Activated T-helper 17 cell treated with anti-CD3 and anti-CD28 coated beads, Interleukin-2, amount 50 U/mL, for 72 hours (primary cell): ENCODE measurements at places on chromosomes 2 and 18.

DNA sequence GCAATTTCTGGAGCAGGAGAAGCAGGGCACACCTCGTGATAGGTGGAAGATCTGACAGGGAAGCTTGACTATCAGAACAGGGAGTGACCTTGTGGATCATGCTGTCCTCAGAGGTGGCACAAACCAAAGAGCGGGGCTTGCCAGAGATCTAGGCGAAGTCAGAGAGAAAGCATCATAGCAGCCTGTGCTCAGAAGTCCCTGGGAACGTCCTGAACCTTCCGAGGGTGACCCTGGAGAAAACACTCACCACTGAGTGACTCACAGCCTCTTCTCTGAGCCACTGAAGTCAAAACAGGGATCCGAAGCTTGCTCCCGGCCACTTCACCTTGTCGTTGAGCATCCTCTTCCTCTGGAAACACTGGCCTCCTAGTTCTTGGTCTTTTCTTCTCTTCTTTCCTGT lies 56.7 kb downstream of the IL1R2 start:
- ATAC-seq: no peak

GRCh38 chr2:18551623-18552022 lies 8.8 kb downstream of the RDH14 start:
- ATAC-seq: no peak

- no peak for ATAC-seq
Observed at GRCh38 chr2:40128796-40129195, 323.1 kb downstream of the SLC8A1 start.

DNA sequence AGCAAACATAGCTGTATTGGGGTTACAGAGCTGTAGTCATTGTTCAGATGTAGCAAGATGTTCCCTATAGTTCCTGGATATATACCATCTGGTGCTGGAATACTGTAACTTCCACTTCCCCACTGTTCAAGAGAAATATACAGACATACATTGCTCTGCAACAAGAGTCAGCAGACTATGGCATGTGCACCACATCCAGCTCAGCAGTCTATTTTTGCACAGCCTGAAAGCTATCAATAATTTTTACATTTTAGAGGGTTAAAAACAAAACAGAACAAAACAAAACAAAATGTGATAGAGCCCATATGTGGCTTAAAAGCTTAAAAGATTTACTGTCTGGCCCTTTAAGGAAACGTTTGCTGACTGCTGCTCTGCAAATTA lies 31.8 kb upstream of the VIT start:
- no peak for ATAC-seq

DNA sequence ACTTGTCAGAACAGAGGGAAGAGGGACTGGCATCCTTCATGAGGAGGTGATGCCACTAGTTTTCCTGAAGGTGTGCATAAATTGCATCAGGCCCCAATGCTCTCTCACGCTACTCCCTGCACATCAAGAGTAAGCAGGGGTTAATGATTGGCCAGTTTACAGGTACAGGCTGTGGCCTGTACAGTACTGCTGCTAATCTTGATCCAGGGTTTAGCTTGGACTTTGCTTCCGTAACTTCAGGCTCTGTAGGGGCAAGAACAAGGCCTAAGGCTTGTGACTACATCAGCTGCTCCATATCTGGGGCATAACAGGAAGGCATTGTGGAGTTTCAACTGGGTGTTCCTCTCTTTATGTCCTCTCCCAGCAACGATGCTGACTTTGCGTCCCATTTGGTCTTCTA lies 96.8 kb upstream of the FZD7 start:
- no peak for ATAC-seq

DNA sequence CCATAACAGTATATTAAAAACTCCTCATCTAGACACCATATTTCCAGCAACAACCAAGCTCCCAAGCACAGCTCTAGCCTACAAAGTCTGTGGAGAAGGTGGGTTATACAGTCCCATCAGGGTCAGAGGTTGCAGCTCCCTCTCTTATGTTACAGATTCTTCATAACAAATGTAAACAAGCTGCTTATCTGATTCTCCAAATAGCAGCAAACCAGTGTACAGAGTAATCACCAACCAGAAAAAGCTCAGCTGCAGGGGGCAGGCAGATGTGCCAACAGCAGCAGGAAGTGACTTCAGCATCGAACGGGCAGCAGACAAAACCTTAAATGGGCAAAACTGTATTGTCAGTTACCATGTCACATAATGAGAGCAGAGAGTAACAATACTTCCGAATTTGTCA lies 52.9 kb upstream of the NABP1 start:
- peak; percentile 76 for ATAC-seq

DNA sequence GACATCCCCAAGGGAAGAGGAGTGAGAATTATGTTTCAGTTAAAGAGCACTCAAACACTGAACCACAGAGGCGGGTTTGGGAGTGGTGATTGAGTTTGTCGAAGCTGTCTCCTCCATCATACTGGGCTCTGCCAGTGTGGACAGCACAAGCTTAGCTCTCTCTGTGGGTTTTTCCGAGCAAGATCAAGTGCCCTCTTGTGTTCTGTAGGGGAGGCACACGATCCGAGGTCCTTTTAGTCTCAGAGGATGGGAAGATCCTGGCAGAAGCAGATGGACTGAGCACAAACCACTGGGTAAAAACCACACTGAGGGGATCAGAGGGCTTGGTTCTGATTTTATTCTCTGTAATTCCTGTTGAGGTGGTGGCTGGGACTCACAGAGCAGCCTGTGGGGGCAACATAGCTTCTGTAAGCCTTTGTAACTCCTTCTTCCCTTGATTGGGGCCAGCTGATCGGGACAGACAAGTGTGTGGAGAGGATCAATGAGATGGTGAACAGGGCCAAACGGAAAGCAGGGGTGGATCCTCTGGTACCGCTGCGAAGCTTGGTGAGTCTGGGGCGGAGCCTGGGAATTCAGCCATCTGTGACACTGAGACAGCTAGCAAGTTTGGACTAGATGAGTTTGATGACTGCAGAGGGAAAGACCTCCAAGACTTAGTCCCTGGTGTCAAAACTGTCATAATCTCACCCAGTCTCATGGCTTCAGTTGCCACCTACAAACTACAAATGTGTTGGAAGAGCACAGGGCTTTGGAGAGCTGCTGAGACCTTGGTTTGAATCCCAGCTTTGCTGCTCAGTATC lies 2.0 kb downstream of the NAGK start:
- no peak for ATAC-seq

- ATAC-seq: no peak
Observed at GRCh38 chr2:3959372-3959771, 256.0 kb downstream of the DCDC2C start.

DNA sequence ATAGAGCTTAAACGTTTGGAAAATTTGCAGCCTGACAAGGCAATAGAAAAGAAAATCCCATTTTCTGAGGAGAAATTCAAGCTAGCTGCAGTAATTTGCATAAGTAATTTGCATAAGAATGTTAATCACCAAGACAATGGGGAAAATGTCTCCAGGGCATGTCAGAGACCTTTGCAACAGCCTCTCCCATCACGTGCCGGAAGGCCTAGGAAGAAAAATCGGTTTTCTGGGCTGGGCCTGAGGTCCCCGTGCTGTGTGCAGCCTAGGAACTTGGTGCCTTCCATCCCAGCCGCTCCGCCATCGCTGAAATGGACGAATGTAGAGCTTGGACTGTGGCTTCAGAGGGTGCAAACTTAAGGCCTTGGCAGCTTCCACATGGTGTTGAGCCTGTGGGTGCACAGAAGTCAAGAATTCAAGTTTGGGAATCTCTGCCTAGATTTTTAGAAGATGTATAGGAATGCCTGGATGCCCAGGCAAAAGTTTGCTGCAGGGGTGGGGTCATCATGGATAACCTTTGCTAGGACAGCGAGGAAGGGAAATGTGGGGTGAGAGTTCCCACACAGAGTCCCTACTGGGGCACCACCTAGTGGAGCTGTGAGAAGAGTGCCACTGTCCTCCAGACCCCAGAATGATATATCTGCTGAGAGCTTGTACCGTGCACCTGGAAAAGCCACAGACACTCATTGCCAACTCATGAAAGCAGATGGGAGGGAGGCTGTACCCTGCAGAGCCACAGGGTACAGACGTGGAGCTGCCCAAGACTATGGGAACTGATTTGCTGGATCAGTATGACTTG lies 164.6 kb downstream of the GULP1 start:
- ATAC-seq: no peak

DNA sequence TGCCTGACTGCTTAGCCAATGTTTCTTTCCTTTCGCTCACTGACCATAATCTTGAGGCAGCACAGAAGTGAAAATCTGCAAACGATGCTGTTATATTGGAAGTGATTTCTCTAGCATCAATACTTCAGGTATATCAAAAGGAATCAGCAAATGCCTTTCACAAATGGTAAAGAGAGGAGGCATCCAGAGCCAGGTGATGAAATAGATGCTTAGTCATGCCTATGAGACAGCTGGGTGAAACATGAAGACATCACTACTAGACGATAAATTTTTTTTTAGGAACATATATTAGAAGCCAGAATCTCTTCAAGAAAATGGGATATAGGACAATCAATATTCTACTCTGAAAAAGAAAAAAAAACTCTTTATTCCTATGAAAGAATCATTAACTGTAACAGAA lies 249.2 kb upstream of the SLC39A10 start:
- no peak for ATAC-seq

DNA sequence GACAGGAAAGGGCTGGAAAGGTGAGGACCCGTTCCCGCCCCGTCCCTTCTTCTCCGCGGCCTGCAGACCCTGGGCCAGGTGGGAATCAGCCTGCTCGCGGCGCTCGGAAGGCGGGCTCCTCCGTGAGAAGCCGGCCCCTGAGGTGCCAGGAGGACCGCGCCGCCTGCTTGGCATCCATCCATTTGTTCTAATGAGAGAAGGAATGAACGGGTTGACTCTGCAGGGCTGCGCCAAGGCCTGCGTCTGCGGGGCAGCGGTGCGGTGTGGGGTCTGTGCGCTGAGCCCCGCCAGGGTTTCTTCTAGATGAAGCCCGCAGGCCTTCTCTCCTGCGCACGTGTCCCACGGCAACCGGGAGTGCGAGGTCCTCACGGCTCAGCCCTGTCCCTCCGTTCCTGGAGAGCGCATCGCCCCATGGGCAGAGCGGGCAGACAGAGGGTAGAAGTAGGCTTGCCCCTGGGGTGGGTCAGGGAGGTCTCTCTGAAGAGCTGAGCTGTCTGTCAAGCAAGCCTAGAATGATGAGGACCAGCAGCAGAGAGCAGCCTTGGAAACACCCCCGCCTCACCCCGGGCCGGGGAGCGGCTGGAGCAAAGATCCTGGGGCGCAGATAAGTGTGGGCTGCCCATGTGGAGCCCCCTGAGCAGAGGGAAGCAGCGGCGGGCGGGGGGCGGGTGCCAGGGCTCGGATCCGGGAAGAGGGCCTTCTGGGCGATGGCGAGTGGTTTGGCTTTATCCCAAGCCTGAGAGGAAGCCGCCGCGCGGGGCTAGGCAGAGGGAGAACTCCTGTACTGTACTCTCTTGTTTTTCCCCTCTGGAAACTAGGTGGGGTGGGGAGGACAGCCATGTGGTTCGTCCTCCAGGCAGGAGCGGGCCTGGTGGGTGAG lies 27.9 kb upstream of the HS6ST1 start:
- no peak for ATAC-seq

DNA sequence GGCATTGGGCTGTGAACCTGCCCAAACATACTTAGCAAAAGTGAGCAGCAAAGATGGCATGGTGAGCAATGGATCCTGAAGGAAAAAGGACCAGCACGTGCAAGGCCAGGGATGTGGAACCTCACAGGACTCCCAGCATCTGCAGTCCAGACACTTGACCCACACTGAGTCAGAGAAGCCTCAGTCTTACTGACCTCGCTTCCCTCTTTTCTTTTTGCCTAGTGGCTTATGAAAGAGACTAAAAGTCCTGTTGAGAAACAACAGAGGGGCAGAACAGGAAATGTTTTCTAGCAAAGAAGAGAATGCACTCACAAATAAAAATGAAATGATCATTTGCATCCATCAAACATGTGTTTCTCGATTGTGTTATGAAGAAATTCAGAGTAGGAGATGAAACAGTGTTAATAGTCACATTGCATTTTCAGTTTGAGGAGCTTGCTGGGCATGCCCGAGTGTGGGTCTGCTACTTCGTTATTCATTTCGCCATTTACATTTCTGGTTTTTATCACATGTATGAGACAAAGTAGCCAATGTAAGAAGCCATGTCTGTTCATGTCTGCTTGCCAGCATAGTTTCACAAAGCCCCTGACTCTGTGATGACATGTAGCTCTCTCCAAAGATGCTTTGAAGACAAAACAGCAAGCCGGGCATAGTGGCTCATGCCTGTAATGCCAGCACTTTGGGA lies 118.4 kb downstream of the INO80D start:
- ATAC-seq: no peak

DNA sequence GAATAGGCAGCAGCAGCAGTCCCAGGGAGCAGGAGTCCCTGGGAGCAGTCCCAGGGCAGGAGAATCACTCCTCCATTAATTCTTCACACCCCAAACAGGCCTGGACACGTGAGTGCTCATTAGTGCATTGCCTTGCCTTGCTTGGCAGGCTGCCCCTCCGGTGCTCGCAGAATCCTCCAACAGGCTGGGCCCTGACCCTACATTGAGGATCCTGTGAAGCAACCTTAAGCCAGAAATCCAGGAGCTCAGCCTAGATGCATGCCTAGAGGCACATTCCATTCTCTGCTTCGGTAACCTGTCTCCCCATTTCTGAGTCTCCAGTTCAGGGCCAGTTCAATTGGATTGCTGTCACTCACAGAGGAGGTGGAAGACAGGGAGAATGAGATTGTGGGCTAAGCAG lies 97.4 kb upstream of the LRATD1 start:
- no peak for ATAC-seq

DNA sequence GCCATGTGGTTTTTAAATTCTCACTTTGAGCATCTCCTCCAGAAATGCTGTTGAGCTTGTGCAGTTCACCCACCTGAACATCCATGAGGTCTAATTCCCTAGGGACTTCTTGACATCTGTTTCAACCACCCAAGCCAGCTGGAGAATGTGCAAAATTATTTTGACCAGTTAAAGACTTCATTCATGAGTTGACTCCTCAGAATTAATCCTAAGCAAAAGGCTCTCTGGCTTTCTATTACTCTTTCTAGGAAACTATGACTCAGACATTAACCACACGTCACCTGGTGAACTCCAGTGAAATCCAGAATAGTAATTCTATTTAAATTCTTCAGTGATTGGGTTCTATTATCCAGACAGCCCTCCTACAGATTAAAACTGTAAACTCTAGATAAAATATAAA lies 247.5 kb downstream of the NBAS start:
- ATAC-seq: peak; percentile 61

- ATAC-seq: peak; percentile 72
Observed at GRCh38 chr2:10721396-10722251, at the start of gene ATP6V1C2. Gene ATP6V1C2, plus strand, starts transcription at chr2:10721630. Its CDS starts 1,220 bp downstream, at chr2:10722850.

GRCh38 chr2:176677746-176678265 lies 408.6 kb downstream of the MTX2 start:
- no peak for ATAC-seq
